Stimulated activated CD8-positive, alpha-beta memory T cell treated with anti-CD3 and anti-CD28 coated beads, Interleukin-7, amount 100 ng/mL, for 1 hour (primary cell): ENCODE measurements at places on chromosomes 7 and 10.

- no peak for DNase-seq
Observed at GRCh38 chr10:24850727-24851296, 101.6 kb downstream of the PRTFDC1 start.

DNA sequence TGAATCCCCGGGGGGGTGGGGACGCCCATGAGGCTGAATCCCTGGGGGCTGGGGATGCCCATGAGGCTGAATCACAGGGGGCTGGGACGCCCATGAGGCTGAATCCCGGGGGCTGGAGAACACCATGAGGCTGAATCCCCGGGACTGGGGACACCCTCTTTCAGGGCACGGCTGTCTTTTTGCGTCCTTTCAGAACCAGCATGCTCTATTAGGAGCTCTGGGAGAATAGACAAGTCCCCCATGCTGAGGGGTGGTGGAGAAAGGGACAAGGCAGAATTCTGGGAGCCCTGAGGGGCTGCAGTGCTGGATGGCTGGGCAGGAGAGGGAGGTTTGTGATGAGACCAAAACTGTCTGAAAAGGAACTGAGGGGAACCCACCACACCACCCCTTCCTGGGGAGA lies 257.3 kb upstream of the TCERG1L start:
- DNase-seq: no peak

GRCh38 chr10:34740321-34740720 lies 74.8 kb downstream of the PARD3 start:
- DNase-seq: no peak

DNA sequence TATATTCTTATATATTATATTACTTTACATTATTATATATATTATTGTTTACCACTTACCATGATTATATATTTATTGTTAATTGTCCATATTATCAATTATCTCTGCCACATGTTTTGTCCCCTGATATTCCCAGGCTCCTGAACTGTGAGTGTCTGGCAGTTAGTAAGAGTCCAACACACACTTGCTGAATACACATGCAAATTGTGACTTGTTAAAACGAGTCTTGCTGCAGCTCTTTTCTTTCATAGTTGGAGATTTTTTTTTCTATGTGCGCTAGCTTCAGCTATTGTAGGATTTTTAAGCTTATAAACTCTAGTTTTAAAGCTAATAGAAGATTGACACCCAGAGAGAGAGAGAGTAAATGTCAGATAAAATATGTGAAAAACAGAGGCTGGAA lies 207.8 kb upstream of the FAM3C start:
- DNase-seq: no peak

GRCh38 chr10:33676606-33677339 lies 342.3 kb upstream of the NRP1 start:
- DNase-seq: no peak

DNA sequence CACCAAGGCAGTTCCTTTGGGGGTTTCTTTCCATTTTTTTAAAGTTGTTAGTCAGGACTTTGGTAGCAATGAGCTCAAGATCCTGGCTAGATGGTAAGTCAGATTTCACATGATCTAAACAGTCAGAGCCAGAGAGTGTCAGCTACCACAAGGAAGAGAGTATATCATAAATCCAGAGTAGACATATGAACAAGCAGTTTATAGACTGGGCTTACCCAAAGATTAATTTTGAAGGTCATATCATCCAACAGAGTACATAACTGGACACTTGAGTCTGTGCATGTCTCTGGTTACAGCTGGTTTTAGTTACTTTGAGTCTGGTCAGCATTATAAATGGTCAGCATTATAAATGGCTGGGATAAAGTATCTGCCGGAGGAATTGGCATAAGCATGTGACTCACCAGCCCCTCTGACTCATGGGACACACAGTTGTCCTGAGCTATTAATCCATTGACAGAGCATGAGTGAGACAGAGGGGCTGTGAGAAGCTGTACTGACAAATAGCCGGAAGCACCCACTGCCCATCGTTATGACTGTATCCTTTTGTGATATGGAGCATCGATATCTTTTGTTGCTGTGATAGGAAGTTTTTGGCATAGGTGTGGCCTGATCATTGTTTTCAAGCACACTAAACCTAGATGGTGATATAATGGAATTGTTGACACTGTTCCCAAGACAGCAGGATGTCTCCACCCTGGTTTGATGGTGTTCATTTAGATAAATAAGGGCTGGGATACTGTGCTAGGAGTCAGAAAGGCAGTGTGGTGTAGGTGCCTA lies 19.3 kb downstream of the PPP1R3C start:
- no peak for DNase-seq

DNA sequence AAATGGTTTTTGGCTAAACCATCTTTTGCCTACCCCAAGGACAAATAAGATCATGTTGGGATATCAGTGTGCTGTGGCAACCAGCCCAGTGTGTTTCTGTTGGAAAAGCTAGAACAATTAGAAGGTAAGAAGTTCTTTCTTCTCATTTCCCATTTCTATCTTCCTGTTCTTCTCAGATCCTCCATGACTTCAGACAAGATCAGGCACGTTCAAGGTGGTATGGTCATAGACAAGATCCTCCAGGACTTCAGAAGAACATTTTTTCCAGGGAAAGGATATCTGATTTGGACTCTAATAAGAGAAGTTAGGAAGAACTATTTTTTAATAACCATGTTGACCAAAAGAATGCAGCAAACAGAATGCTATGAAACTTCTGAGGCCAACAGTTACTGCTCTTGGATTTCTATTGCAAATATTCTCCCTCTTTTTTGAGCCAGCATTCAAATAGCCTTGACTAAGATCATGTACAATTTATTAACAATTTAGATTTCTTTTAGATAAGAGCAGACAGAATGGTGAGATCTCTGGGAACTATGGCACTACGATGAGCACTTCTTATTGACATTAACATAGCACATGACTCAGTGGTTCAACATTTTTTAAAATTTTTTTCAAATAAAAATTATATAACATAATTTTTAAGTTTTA lies 15.9 kb downstream of the HYCC1 start:
- no peak for DNase-seq

DNA sequence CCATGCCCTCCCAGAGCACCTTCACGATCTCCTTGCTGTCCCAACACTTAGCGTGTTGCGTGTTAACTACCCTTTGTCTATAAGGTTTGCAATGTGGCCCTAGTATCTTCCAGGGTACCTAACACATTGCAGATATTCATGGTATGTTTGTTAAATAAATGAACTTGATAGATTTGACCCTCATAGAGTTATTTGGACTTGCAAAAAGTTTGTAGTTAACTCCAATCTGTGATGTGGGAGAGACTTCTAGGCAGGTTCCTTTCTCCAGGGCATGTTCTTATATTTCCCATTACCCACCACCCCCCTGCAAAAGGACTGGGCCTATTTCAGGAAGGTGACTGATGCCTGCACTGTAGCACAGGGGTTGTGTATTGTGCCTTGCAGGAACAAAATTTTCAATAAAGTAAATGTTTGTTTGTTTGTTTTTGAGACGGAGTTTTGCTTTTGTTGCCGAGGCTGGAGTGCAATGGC lies 612 bp downstream of the HILPDA start:
- DNase-seq: no peak
